Activated T-helper 1 cell treated with Interleukin-2 at 50 U/mL for 16 hours (primary cell): ENCODE measurements at places on chromosomes 5 and 9.

DNA sequence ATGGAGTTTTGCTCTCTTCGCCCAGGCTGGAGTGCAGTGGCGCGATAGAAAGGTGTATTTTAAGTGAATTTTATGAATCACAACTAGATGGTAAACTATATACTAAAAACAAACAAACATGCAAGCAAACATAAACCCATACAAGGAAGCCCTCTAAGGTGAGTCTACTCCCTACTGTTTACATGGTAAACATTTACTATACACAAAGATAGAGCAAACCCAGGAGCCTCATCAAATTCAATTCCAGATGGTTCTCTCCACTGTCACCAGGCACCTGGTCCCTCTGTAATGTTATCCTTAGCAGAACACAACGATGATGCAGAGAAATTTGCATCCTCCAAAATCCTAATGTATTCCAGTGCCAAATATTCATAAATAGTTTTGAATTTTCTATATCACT is 17.9 kb downstream of the ANKH start:
- DNase-seq, result no peak

- DNase-seq, result peak; percentile 26
Measured at GRCh38 chr9:136901516-136902258, 15.4 kb downstream of the TRAF2 start.

- DNase-seq, result no peak
Measured at GRCh38 chr9:134055981-134056461, 11.8 kb downstream of the BRD3 start.

DNA sequence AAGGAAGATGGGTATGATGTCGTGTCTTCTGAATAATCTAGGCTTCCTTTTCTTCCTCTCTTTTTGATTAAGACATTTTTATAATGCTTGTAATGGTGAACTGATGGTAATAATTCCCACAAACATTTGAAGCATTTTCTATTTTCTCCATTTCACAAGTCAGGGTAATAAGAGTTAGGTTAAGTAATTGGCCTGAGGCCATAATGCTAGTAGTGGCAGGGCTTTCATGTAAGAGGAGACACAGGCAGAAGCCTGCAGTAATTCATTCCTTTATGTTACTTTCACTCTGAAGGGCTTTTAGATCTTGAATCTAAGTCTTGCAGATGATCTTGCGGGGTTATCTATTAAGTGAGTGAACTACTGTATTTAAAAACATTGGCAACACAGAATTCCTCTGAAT is 374.9 kb downstream of the MAT2B start:
- DNase-seq, result no peak

- DNase-seq, result no peak
Measured at GRCh38 chr9:86166546-86166945, 67.2 kb upstream of the GOLM1 start.

DNA sequence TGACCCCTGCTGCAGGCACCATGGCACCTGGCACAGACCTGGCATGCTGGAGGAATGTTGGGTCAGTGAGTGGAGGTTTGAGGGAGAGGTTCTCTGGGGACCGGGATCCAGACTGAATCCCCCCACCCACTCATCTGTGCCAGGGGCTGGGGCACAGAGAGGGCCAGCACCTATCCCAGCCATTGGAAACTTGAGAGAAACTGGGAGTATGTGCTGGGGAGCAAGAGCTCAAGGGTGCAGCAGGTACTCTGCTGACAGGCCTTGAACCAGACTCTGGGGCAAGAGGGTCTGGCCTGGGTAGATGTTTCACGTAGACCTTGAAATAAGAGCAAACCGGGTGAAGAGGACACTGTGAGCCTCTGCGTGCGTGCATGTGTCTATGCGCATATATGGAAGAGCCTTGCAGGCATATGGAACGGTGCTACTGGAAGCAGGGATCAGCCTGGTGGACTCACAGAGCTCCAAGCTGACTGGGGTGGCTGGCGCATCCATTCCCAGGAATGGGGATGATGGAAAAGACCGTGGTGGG is 8.8 kb downstream of the FGF18 start:
- DNase-seq, result no peak

DNA sequence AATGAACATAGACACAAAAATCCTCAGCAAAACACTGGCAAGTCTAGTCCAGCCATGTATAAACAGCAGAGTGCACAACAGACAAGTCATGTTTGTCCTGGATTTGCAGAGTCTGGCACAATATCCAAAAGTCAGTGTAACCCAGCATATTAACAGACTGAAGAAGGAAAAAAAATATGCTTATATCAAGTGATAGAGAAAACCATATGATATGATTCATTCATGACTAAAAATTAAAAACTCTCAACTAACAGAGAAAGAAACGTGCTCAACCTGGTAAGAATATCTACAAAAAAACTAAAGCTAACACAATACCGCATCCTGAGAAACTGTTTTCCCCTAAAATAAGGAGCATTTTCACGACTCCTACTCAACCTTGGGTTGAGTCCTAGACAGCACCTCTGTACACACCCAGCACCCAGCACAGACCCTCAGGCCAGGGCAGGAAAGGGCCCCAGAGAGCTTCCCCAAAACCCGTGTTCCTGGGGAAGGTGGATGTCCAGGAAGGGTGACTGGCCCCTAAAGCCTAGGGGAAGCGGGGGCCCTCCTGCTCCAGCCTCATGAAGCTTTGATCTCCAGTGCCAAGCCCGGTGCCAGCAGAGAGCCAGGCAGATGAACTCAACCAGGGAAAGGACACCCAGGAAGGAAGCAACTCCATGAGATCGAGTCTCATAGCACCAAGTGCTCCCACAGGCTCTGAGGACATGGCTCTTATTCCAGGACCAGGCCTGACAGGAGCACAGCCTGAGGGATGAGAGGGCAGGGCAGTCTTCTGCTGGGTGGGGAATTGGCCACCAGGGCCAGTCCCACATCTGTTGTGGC is 38.9 kb downstream of the ADAMTS2 start:
- no peak for DNase-seq

GRCh38 chr5:16304846-16305245 is 125.3 kb upstream of the MARCHF11 start:
- no peak for DNase-seq

- no peak for DNase-seq
Measured at GRCh38 chr5:82820961-82821845, 256.0 kb downstream of the TMEM167A start.

GRCh38 chr9:119986205-119986604 is 593.8 kb downstream of the CDK5RAP2 start:
- DNase-seq, result no peak

GRCh38 chr5:103562453-103563157 is at the start of gene NUDT12:
TSS of gene NUDT12 (minus strand) at chr5:103562789. CDS start at chr5:103560248, 2,541 bp downstream.
- no peak for DNase-seq

DNA sequence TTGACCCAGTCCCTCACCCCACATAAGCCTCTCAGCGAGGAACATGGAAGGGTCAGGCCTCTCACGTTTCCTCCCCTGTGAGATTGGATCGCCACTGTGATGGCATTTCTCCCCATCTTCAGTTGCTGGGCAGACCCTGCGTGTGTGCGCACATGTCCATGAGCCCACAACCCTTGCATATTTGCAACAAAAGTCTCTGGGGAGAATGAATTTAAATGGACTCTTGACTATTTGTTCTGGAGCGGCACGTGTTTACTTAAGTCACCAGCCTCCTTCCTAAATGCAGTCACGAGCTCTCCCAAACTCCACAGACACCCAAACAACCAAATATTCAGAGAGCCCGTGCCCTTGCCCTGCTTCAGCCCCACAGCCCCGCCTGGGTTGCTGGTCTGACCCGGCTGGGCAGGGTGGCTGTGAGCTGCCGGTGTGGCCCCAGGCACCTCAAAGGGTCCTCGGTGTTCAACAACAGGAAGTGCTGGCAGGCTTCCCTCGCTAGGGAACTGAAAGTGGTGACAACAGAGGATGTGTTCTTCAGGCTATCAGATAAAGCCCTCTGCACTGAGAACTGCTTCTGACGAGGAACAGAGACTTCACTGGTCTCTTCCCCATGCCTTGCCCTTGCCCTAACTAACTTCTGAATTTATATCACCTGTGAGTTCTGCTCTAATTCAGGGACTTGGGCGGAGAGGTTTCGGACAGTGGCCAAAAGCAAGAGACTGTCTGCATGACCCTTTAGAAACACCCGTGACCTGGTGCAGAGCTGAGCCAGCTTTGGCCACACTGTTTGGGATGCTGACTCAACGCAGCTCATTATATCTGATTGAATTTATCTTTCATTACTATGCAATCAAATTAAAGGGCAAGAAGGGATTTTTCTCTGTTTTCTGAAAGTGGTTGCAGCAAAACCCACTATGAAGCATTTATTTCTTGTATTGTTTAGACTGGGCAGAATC is 19.2 kb upstream of the CD180 start:
- DNase-seq, result peak; percentile 55

GRCh38 chr5:127311781-127312525 is 21.4 kb downstream of the MEGF10 start:
- DNase-seq, result no peak

DNA sequence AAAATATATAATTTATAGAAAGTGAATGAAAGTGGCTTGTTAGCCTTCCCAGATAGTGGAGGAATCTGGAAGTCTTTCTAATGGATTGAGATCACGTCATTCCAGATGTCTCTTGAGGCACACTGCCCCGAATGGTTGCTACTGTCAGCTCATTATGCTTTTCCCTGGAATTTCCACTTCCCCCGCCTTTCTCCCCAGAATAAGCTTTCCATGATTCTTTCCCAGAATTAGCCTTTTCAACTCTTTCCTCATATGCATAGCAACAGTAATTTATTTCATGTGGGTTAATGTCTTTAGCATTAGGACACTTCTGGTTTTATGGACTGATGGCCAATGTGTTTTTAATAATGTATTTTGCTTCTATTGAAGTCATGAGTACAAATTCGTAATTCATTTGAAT is 81.5 kb downstream of the PALM2AKAP2 start:
- DNase-seq, result no peak
